Stimulated activated CD4-positive, alpha-beta T cell treated with anti-CD3 and anti-CD28 coated beads, Interleukin-4, amount 100 ng/mL, for 1 hour (primary cell): ENCODE measurements at places on chromosomes 5 and 9.

DNA sequence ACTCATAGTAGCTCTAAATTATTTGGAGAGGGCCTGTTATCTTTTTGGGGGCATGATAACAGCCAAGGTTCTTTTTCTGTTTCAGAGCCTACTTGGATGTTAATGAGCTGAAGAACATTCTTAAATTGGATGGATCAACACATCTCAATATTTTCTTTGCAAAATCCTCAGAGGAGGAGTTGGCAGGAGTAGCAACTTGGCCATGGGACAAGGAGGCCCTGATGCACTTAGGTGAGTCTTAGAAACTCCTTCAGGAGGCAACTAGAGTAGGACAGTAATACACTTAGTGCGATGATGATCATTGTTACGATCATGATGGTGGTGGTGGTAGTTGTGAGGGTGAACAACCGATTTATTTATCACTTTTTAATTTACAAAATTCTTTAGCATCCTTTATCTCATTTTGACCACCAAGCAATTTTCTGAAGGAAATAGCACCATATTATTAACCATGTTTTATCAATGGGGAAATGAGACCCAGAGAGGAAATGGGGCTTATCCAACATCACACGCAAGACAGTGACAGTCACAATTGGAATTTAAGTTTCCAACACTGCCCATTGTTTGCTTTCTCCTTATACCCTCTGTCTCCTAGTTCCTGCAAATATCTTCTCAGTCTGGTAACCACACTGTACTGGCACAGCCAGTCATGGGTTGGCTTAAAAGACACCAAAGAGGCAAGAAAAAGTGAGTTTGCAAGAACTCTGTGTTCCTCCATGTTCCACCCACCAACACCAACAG lies 54.0 kb downstream of the PAPPA start:
- DNase-seq = no peak

DNA sequence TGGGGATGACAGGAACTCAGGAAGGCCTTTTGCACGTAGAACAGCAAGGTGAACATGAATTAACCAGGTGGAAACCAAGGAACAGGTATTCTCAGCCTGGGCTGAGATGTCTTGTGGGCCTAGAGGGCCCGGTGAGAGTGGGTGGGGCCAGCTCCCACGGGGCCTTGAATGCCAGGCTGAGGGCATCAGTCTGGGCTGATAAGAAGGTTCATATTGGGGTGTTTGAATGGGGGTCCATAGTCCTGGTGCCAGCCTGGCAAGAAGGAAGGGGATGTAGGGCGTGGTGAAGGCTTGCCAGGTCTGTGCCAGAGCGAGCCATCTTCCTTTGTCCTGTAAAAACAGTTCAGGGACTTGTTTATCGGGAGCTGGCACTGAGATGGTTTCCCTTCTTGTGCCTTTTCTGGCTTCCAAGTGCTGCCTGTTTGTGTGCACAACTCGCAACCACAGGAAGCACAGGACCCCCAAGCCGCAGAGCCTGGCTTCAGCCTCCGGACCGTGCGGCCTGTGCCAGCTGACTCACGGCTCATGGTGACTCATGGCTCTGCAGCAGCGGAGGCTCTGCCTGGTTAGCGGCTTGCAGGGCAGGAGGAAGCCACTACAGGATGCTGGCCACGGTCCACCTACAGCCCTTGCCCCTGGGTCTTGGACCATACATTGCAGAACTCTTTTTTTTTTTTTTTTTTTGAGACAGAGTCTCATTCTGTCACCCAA lies 2.4 kb downstream of the CARD19 start:
- DNase-seq = peak; percentile 62

DNA sequence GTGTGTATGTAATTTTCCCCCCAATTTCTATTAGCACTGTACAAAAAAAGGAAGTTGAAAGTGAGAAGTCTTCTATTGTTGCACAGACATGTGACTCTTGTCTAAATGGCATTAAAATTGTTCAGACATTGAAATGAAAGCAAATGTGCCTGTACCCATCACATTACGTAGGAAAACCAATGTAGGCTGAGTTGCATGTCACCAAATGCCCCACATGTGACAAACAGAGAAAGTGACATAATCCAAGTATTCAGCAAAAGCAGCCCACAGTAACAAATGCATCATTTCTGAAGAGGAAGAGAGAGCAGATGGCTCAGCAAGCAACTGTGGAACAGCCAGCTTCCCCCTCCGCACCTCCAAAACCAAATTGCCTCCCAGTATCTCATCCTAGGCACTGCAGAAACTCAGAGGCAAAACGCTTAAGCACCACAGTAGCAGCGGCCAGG lies 161.5 kb upstream of the NR4A3 start:
- DNase-seq = no peak

DNA sequence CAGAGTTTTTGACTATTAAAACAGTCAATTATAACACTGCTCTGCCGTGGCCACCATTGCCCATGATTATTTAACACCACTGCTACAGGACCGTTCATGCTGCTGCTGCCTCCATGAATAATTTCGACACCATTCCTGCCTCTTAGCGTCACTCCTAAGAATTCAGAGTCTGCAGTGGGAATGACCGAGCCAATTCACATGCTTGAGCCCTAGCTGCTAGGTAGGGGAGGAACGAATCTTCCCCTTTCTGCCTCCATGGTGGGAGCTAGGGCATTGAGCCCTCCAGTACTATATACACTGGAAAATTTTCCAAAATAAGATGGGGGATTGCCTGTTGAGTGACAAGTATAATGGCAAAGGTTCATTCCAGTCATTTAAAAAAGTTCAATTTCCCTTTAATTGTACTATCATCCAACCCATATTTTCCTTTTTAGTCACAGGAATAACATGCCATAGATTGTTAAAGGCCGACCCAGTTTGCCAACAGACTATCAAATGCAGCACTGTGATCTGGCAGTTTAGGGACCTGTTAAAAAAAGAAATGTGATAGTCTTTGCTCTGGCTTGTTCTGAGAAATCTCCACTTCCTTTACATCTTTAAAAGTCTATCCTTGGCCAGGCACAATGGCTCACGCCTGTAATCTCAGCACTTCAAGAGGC lies 13.5 kb upstream of the B4GALT1 start:
- no peak for DNase-seq

DNA sequence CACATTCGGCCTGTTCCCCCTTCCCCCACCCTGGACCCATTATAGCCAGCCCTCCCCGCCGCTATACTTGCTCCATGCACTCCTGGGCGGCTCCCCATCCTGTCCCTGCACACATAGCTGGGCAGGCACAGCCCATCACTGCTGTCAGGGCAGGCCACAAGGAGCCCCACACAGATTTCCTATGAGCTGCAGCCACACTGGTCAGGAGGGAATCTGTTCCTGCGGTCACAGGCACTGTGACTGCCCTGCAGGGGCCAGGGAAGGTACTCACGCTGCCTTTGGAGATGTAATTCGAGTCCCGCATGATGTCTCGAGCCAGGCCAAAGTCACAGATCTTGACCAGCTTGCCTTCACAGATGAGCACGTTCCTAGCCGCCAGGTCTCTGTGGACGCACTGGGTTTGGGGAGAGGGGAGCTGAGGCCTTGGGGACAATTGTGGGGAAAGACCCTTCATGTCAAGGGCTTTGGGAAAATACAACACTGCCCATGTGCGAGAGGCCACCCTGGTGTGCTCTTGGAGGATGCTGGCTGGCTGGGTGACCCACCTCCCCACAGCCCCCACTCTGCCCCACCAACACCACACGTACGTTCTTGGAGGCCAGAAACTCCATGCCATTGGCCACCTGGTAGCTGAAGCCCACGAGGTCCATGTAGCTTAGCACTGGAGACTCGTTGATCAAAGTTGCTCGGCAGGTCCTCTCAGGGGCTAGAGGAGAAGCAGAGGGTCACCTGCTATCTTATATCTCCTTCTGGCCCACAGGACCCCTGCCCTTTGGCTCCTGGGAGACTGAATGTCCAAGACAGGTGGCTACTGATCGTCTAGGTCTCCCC lies 34.5 kb upstream of the CSF1R start:
- DNase-seq = no peak

GRCh38 chr5:53418826-53419658 lies 61.4 kb upstream of the FST start:
- DNase-seq = no peak

- DNase-seq = no peak
These were observed 247.9 kb downstream of the TRPM3 start for GRCh38 chr9:70873506-70873905.

DNA sequence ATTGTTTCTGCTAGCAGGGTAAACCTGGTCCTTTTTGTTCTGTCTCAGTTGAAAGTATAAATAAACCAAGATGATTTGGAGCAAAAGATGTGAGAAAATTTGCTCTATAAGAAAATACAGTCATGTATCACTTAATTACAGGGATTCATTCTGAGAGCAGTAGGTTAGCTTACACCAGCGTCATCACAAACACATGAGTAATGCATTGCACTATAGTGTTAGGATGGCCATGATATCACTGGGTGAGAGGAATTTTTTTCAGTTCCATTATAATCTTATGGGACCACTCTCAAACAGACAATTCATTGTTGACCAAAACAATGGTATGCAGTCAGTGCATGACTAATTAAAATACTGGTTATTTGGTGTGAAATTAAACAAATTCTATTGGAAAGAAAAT lies 430.9 kb downstream of the CHSY3 start:
- no peak for DNase-seq

GRCh38 chr5:543755-544674 lies 19.8 kb upstream of the SLC9A3 start:
- peak; percentile 46 for DNase-seq

- DNase-seq = no peak
These were observed 165.6 kb upstream of the CCDC152 start for GRCh38 chr5:42591015-42591414.

GRCh38 chr5:72662936-72663335 lies 153.5 kb upstream of the TNPO1 start:
- no peak for DNase-seq

DNA sequence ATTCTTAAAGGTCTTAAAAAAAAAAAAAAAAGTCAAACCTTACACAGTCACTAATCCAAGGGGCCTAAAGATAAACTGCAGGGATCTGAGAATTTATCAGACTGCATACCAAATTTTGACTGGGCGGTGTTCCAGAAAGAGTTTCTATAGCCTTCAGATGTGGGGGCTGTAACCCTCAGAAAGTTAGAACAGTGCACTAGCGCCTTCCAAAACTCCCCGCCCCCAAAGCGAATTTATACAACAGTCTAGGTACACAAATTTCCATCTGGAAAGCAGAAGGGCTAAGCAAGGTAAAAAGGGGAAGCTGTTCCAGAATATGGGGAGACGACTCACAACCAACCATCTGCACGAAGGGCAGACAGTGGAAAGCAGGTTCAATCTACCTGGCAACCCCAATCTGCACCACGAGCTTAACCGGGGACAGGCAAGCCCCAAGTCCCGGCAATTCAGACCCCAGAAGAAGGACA lies 813 bp downstream of the ERMP1 start:
- no peak for DNase-seq

DNA sequence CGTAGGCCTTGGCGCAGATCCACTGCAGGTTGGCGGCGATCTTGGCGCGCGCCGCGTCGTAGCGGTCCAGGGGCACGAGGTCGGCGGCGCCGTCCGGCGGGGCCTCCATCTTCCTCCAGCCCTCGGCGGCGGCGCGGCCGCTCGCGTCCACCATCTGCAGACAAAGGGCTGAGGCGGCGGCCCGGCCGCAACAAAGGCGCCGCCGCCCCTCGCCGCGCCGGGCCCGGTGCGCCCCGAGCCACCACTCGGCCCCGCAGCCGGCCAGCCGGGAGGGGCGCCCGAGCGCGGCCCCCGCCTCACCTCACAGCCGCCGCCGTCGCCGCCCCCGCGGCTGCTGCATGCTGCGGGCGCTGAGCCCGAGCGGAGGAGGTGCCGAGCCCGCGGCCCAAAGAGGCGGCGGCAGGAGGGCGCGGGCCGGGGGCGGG lies 328 bp downstream of the CAMSAP1 start:
- DNase-seq = no peak

GRCh38 chr5:43603344-43604217 lies 601 bp downstream of the NNT start:
- peak; percentile 62 for DNase-seq

DNA sequence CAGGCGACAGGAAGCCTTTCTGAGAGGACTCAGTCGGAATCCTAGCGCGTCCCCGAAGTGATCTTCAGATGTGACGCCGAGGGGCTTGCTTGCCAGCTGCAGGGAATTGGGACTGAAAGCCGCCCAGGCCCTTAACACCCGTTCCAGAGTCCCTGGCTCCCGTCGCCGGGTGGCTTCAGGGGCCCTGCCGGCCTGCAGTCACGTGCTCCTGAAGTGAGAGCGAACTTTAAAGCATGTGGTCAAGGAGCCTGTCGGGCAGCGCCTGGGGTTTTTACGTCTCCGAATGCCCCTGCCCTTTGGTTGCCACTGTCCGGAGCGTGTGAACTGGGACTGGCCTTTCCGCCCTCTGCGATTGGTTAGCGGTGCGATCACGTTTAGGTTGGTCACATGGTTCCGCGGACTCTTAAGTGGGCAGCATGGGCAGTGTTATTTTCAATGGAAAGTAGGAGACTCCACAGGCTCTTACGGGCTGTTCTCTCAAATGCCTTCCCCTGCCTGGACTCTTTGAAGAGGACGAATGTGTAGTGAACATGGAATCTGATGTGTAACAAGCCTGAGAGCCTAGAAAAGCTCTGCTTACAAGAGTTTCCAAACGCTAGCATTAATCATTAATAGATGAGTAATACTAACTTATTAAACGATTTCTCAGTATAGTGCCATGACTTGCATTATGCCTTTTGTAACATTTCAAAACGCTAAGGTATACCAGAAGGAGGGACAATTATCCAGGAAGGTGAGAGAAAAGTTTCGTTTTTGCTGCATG lies 1.9 kb downstream of the VLDLR start:
- no peak for DNase-seq

- DNase-seq = no peak
These were observed 106.5 kb upstream of the HAPLN1 start for GRCh38 chr5:83827111-83827557.

- no peak for DNase-seq
These were observed 168.3 kb downstream of the COL23A1 start for GRCh38 chr5:178421699-178422399.

GRCh38 chr9:135813671-135814290 lies 93.6 kb downstream of the CAMSAP1 start:
- DNase-seq = no peak

GRCh38 chr9:107907255-107907654 lies 417.7 kb upstream of the KLF4 start:
- DNase-seq = no peak
